ENCODE measurements at places on chromosomes 16 and 17. TPM values are rescaled to one million over a fixed set of nuclear protein-coding genes. Genes with fewer than 3 reads are reported as not detected.

The KRTAP4-4 gene
- not detected for total RNA-seq

The CACNB1 gene
- 6.2 TPM for total RNA-seq

The CD300LG gene
- total RNA-seq, result not detected

The TBC1D3 gene
- 1.8 TPM for total RNA-seq

The ABCC12 gene
- not detected for total RNA-seq

The TLCD1 gene
- total RNA-seq, result 17.1 TPM

The CHST6 gene
- 1.5 TPM for total RNA-seq

The QRICH2 gene
- total RNA-seq, result 2.1 TPM

The DNASE1L2 gene
- total RNA-seq, result 0.41 TPM

The C17orf50 gene
- total RNA-seq, result not detected

The SLC22A31 gene
- not detected for total RNA-seq

The KCNH4 gene
- not detected for total RNA-seq

The RAB26 gene
- total RNA-seq, result 0.42 TPM

The PTGES3L gene
- total RNA-seq, result 0.17 TPM

The SCIMP gene
- total RNA-seq, result not detected

The HS3ST2 gene
- 32.4 TPM for total RNA-seq

The SMYD4 gene
- 9.6 TPM for total RNA-seq

The P2RX5 gene
- 0.14 TPM for total RNA-seq

The RPL27 gene
- 1,991 TPM for total RNA-seq

The TBC1D10B gene
- 32.9 TPM for total RNA-seq

The LRRC46 gene
- total RNA-seq, result 0.25 TPM

The CUEDC1 gene
- 13.1 TPM for total RNA-seq

The RNF157 gene
- not detected for total RNA-seq

The CES5A gene
- not detected for total RNA-seq

The FOXL1 gene
- 0.46 TPM for total RNA-seq

The VAMP2 gene
- 5.5 TPM for total RNA-seq

The SP6 gene
- total RNA-seq, result 4.2 TPM

The SLC6A2 gene
- not detected for total RNA-seq

The KRTAP2-2 gene
- total RNA-seq, result not detected

The EMP2 gene
- 30.8 TPM for total RNA-seq
